ENCODE measurements at places on chromosomes 16 and 17.

DNA sequence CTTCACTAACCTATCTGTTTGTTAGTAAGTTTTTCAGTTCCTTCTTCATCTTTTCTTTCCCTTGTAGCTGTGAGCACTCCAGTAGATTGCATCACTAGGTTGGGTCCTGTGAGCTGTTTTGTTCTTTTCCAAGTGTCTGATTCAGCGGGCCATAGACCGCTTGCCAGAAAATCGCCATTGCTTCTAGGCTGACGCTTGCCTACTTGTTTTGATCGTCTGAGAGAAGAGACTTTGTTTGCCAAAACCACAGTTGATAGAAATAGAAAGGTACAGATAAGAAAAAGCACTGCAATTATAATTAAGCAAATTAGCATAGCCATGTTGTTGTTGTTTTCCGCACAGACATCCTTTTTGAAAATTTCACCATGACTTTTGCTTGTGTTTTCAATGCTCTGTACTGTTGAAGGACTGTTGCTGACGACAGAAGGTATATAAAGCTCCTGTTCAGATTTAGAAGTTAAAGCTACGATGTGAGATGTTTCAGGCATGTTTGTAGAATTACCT, 3.1 kb downstream of the EVI2A start:
- DNase-seq: no peak

- DNase-seq: no peak
These were observed 544 bp downstream of the CYB561 start for GRCh38 chr17:63445571-63445953.

GRCh38 chr17:27793168-27793905, 7.0 kb downstream of the NOS2 start:
- DNase-seq: peak; percentile 90

DNA sequence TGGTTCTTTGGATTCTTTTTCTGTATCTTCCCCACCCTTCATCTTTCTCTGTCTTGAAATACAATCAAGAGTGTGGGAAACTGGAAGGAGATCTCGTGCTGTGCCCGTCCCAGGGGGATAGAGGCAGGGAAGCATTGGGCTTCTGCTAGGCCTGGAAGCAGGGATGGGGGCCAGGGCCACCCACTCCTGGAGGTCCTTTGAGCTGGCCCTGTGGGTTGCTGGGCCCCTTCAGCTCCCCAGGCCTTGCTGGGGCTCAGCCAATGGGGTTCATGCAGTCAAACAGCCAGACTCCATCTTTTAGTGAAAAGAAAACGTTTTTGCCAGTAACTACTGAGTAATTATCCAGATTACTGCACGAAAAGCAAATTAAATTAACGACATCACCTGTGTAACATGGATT, 67.8 kb downstream of the CCDC182 start:
- no peak for DNase-seq

DNA sequence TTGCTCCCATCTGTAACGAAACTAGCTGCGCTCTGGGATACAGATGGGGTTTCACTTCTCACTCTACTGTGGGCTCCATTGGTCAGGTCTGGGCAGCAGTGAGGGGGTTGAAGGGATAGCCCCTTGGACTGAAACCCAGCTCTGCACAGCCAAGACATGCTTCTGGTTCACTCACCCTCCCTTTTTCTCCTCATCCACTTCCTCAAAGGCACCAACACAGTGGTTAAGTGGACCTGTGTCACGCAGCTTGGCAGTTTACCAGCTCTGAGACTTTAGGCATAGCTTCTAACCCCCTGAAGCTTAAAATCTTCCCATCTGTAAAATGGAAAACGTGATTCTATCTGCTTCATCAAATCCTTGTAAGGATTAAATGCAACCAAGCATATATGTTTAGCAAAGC, 11.5 kb upstream of the KRT38 start:
- DNase-seq: no peak

DNA sequence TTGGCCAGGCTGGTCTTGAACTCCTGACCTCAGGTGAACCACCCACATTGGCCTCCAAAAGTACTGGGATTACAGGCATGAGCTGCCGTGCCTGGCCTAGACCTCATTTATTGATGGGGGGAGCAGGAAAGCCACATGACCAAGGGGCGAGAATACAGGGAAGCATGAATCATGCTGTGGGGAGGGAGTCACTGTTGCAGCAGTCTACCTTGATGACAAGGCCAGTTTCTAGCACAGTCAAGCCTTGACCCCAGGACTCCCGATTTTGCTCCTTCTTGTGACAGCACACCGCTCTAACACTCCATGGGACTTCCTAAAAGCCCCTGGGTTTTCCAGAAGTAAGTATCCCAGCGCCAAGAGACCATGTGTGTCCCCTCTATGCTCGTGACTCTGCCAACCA, 42.9 kb upstream of the IRF8 start:
- DNase-seq: no peak

- no peak for DNase-seq
These were observed 2.1 kb upstream of the UNC119 start for GRCh38 chr17:28554565-28554964.

- peak; percentile 42 for DNase-seq
These were observed 521 bp upstream of the G6PC3 start for GRCh38 chr17:44069974-44070454.

GRCh38 chr17:5241861-5242671, 7.4 kb upstream of the SCIMP start:
- no peak for DNase-seq

GRCh38 chr17:81579821-81580321, 27.7 kb upstream of the FAAP100 start:
- DNase-seq: no peak

- DNase-seq: no peak
These were observed 2.2 kb downstream of the TFAP4 start for GRCh38 chr16:4270595-4270994.

- no peak for DNase-seq
These were observed 189.9 kb downstream of the FTO start for GRCh38 chr16:53893731-53894435.

GRCh38 chr17:12421646-12422306, 243.9 kb upstream of the MYOCD start:
- no peak for DNase-seq

DNA sequence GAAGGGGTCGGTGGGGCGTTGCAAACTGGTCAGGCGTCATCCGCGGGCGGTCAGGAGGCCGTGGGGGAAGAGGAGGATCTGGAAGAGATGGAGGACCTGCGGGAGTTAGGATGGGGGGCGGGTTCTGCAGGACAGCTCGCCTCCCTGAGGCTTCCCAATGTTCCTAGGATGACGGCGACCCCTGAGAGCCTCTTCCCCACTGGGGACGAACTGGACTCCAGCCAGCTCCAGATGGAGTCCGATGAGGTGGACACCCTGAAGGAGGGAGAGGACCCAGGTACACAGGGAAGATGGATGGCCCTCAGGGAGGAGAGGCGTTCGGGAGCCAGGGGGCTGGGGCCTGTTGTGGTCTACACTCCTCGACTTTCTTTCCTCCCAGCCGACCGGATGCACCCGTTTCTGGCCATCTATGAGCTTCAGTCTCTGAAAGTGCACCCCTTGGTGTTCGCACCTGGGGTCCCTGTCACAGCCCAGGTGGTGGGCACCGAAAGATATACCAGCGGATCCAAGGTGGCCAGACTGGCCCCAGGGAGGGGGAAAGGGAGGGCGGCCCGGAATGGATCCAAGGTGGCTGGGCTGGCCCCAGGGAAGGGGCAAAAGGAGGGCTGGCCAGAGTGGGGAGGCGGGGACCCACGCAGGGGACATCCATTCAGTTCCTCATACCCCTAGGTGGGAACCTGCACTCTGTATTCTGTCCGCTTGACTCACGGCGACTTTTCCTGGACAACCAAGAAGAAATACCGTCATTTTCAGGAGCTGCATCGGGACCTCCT, 839 bp downstream of the PLD2 start:
- DNase-seq: no peak

DNA sequence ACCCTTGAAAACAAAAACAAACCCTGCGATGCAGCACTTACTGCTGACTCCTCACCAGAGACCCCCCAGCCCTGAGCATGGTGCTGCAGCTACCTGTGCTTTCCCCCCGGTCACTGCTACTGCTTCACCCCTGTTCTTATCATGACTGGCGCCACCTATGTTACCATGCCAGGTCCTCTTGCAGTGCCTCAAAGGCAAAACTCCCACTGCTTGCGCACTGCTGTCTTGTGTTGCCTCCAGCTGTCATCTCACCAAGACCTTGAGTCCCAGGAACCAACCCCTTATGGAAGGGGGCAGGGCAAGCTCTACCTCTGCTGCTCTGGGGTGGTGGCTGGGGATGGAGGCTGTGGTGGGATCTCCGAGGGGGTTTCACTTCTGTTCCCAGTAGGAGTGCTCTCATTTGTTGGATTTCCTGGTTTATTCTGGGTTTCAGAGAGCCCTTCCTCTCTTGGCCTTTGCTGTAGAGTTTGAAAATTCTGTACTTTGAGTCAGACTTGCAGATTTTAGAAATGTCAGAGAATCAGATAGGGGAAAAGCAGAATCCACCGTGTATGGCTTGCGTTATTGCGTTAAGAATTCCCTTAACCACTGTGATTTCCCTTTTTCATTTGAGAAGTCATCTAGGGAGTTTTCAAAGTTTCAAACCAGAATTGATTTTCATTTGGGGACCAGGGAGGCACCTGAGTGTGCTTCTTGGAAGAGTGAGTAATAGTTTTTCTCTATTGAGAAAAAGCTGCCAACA, 96.6 kb downstream of the SPECC1 start:
- no peak for DNase-seq

DNA sequence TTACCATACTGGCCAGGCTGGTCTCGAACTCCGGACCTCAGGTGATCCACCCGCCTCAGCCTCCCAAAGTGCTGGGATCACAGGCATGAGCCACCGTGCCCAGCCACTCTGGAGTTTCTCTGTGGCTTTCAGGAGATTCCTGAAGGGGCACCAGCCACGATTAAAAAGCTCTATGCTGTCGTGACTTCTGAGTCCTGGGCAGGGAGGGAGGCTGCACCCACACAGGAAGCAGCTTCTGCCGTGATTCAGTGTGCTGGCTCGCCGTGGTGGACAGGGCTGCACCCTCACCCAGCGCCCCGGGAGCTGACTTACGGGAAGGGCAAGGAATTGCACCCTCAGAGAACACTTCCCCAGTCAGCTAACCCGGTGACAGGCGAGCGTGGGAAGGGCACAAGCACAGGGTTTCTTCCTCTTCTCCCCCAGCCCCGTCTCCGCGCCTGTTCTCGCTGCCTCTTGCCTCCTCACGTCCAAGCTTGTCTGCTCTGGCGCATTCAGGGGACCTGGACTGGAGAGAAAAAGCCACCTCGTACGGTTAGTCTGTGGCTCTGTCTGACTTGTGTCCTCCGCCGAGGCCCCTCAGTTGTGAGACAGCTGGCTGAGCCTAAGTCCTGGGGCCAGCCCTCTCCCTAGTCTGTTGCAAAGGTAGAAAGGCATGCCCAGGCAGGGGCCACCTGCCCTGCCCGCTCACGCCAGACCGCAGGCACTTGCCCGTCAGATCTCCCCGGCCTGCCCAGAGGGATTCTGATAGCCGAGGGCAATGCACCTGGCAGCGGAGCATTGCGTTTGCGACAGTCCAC, 145.0 kb downstream of the SEC14L1 start:
- DNase-seq: no peak

- DNase-seq: peak; percentile 81
These were observed at the start of gene GIT1 for GRCh38 chr17:29589524-29590410. TSS of gene GIT1 (minus strand) at chr17:29589648. CDS start at chr17:29589378, 270 bp downstream.

GRCh38 chr17:8391711-8392110, 5.9 kb downstream of the RNF222 start:
- DNase-seq: no peak

DNA sequence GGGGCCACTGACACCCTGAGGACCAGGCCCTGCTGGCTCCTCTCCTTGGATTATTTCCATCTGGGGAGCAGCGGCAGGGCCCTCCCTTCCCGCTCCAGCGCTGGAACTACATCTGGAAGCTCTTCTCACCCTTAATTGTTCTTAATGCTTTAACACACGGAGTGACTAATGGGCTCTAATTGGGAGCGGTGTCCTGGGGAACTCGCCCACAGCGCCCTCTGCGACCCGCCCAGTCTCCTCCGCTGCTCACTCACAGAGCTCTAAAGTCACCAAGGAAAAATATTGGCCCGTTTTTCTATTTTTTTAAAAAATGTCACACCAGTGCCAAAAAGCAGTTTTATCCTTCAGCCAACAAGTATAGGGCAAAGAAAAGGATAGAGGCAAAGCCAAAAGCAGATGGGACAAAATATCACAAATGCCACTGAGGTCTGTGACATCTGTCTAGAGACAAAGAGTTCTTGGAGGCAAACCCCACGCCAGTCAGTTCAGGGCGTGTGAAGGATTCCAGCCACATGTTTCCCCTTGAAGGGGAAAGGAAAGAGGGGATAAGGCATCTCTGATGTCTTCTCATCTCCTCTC, 134.7 kb downstream of the RBFOX3 start:
- DNase-seq: no peak

GRCh38 chr17:48612456-48612853, 1.6 kb upstream of the HOXB7 start:
- no peak for DNase-seq

GRCh38 chr17:1930337-1930645, 94.8 kb downstream of the RTN4RL1 start:
- DNase-seq: no peak

- DNase-seq: no peak
These were observed 17.6 kb downstream of the GTF3C1 start for GRCh38 chr16:27531826-27532800.

- no peak for DNase-seq
These were observed 64.4 kb upstream of the CORO6 start for GRCh38 chr17:29686993-29687590.

Data from Caco-2 (cell line).